Progenitor cell of endocrine pancreas (in vitro differentiated cells): ENCODE measurements at places on chromosomes 6 and 20.

DNA sequence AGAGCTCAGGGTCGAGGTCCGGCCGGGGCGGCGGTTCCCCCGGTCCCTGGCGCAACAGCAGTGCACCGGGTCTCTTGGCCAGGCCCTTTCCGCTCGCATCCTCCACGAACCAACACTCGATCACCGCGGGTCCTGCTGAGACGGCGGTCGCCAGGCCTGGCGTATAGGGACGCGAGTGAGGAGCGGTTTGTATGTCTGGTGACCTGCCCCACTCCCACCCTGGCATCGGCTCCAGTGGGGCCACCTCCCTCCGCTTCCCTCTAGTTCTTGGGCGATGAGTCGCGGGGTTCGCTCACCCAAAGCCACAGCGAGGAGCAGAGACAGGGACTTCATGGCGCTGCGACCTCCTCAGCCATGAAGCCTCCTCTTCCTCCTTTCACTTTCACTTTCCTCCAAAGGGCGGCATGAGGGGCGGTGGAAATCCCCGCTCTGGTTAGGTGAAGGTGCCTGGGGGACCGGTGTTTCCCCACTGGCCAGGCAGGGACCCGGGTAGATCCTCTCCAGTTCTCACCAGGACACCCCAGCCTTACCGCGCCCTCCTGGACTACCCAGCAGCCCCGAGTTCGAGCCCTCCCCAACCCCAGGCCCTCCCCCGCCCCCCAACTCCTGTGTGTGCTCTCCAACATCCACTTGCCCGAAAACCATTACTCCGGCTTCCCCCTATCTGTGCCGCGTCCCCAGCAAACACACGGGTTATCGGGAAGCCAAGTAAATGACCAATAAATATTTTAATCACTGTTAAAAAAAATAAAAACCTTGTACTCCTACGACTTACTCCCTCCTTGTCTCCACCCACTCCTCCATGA lies at the start of gene TAPBP:
TSS of gene TAPBP (minus strand) at position 370 of the 806 bp plus-strand sequence. CDS start at position 333, 37 bp downstream.
- no peak for DNase-seq

- DNase-seq = no peak
Observed at GRCh38 chr6:166713434-166714186, 86.6 kb upstream of the RPS6KA2 start.

DNA sequence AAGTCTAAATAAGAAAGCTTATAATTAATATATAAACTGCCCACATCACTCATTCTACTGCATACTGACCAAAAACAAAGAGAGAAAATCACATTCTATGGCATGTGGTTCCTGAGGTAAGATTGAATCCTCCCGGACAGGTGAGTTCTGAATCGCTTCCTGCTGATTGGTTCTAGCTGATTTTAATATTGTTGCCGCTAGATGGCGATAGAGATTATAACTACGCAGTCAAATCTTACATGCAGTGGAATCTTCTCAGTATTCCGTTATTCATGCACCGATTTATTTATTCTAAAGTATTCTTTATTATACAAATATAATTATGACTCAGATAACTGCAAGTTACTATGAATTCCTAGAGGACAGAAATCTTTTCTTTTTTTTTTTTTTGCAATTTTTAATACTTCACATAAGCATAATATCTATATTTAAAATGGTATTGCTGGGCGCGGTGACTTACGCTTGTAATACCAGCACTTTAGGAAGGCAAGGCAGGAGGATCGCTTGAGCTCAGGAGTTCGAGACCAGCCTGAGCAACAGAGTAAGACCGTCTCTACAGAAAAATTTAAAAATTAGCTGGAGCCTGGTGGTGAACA lies 24.2 kb upstream of the TMX4 start:
- DNase-seq = no peak

DNA sequence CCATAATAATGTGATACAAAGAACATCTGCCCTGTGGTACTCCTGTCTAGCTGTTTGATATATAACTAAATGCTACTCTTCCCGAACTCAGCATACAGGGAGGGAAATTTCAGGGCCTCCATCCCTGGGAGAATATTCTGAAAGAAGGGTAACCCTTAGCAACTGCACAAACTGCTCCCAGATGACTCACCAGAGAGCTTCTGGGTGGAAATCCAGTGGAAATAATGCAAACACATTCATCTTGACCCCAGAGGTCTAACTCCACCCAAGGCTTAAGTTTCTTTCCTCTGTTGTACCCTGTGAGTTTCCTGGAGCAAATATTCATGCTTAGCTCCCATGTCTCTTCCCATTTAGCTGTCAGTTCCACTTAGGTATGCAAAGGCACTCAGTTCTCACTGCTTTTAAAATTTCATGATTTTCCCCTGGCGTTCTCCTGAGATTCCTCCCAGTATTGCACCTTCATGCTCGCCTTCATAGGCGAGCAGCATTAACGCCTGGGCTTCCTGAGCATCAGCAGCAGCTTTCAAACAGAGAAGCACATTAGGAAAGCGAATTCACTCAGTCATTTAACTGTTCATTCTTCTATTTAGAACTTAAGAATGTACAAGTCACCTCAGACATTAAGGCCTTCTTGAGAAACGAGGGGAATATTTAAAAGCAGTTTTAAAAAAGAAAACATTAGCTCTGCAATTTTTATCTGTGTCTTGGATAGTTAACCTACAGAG lies 43.8 kb upstream of the LAMA4 start:
- no peak for DNase-seq

- no peak for DNase-seq
Observed at GRCh38 chr6:126788861-126789365, 329.6 kb upstream of the RSPO3 start.

GRCh38 chr20:39082622-39083398 lies 120.7 kb downstream of the DHX35 start:
- DNase-seq = no peak

- DNase-seq = no peak
Observed at GRCh38 chr6:2476376-2476775, 231.0 kb upstream of the GMDS start.

DNA sequence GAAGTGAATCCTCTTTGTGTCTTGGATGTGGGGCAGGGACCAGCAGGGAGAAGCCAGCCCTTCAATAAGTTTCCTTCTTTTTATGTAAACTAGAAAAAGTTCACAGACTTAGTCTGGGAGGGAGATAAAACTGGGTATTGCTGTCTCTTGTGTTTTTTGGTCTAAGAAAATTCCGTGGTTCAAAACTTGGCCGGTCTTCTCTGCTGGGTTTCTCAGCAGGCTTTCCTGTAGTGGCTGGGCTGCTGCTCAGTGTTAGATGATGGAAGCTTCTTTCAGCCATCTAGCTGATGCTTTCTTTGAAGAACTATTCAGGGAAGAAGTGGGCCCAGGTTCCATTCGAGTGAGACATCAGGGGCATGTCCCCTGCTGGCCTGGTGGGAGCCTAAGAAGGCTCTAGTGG lies 70.7 kb upstream of the SCP2D1 start:
- DNase-seq = no peak

- no peak for DNase-seq
Observed at GRCh38 chr6:36712816-36713215, 15.2 kb downstream of the RAB44 start.

DNA sequence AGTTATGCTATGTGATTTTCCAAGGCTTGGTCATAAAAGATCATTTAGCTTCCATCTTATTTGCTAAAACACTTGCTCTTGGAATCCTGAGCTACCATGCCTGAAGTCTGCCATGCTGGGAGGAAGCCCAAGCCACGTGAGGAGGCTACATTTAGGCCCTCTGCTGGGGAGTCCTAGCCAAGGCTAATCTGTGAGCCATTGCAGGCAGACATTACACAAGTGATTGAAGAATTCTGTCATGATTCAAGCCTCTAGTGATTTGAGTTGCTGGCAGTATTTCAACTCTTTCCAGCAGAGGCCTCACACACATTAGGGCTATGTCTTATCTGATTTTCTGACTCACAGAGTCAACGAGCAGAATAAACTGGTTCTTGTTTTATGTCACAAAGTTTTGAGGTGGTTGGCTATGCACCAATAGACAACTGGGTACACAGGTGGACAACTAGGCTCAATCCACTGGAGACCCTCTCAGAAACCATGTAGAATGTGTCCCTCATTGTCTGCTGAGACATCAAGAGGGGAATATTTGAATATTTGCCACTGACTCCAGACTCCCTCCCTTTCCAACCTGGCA lies 227.2 kb upstream of the SULF2 start:
- DNase-seq = no peak

DNA sequence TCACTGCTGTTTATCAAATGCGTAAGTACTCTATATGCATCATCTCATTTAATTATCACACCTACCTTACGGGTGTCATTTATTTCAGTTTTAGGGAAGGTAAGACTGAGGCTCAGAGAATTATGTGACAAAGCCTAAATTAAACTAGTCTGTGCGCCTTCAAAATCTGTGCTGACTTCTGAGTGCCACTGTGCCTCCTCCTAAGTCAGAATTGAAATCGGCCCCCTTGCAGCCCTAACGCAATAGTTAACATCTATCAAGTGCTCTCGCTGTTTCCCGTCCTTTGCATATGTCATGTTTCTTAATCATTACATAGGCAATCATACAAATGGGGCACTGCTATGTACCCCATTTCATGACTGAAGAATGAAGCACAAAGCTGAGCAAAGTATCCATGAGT lies 79.0 kb upstream of the PDE10A start:
- DNase-seq = no peak

DNA sequence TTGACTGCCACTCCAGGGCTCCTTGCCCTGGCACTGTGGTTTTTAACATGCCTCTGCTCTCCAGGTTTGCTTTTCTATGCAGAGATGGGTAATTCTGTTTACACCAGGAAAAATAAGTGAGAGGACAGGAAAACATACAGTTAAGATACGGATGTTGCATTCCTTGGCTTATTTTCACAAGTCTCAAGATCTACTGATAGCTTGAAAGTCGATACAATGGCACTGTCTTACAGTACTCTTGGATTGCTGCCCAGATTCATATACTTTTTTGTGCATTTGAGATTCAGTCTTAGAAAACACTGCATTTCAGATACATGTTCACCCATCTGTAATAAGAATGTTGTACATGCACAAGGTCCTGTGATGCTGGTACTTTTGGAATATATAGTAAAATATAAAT lies 159.6 kb upstream of the FLRT3 start:
- no peak for DNase-seq

GRCh38 chr20:34175079-34175478 lies 63.0 kb upstream of the EIF2S2 start:
- no peak for DNase-seq

DNA sequence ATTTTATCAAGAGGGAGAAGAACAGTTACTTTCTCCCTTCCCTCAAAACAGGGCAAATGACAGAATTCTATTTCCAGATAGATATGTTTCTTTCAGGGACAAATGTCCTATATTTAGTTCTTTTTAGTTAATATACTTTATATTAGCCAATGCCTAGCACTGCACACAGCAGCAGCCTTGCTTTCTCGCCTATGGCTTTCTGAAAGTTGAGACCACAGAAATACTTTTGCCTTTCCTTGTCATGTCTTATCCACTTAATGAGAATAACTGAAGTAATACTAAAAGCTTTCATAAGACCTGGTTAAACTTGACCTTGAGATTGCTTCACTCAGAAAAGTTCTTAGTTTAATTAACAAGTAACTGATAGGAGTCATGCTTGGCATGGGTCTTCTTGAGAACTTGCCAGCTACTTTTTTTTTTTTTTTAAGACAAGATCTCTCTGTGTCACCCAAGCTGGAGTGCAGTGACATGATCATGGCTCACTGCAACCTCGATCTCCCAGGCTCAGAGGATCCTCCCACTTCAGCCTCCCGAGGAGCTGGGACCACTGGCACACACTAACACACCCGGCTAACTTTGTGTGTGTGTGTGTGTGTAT lies 159.3 kb downstream of the CDKAL1 start:
- DNase-seq = no peak

- DNase-seq = no peak
Observed at GRCh38 chr6:128806261-128806660, 76.7 kb upstream of the LAMA2 start.

- DNase-seq = no peak
Observed at GRCh38 chr20:40148886-40149285, 540.1 kb downstream of the MAFB start.

DNA sequence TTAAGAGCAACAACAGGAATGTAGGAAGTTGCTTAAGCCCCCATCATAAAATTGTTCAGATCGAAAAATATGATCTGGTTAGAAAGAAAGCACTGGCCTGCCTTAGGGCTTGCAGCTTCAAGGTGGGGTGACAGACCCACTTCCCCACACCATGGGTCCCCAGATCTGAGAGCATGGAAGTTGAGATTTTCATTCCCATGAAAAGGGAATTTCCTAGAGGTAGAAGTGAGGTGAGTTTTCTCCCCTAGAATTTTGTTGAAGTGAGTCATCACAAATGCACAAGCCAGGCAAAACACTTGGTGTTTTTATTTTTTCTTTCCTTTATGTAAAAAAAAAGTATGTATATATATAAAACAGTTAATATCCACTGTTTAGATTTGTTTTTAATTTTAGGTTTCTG lies 213.6 kb upstream of the SUPT3H start:
- DNase-seq = no peak

- DNase-seq = no peak
Observed at GRCh38 chr6:133964702-133965101, 11.7 kb downstream of the TBPL1 start.

- DNase-seq = no peak
Observed at GRCh38 chr6:143902827-143903226, 38.6 kb downstream of the ZC2HC1B start.

DNA sequence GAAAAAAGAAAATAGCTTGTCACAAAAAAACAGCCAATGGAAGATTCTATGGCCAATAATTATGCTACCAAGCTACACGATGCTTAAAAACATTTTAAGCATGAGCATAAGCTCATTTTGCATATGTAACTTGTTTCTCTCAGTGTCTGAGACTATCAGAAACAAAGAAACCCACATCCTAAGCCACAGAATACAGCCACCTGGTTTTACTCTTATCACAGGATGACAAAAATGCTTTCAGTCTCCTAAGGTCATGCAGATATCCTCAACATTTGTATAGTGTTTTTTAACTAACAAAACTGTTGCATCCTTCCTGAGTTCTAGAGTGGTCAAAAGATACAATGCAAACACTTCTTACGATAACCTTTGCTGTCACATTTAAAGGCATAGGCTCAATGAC lies 172.1 kb upstream of the RUNX2 start:
- no peak for DNase-seq

DNA sequence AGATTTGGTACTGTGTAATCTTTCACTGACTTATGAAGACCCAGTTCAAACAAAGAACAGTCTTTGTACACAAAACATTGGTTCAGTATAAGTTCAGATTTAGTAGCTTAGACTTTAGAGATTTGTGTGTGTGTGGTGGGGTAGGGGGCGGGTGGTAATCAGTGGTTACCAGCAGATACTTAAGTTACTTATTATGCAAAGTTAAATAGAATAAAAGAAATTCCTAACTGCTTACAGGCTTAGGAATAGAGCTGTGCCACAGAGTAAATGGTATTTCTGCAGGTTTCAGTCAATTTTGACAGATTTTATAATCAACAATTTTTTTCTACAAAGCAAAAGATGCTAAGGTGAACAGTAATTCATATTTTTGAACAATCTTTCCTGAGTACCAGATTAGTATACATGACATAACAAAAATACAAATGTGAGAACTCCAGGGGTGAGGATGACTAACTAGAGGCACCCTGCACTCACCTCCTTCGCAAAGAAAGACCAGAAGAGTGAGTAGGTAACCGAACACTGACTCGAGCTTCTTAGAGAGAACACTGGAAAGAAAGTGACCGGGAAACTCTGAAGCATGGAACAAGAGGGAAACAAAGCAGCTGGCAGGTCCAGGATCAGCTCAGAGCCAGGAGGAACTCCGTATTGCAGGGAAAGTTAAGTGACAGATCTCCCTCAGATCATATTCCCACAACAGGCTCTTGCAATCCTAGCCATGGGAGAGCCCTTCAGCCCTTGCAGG lies 560.6 kb downstream of the COL12A1 start:
- no peak for DNase-seq
